ENCODE measurements at places on chromosomes 4 and X.

DNA sequence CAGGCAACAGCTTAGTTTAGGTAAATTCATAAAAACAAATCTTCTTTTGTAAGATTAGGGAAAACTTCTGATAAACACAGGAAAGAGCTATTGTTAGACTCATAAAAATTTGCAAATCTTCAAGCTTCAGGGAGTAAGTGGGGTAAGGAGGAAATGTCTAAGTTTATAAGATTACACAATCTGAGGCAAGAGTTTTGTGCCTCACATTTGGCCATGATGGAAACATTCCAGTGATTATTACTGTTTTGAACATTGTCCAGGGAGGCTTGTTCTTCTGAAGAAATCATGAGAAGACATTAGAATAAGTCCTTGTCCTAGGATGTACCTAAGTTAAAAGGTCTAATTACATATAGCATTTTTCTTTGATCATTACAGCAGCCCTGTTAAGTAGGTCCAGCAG, 72.8 kb downstream of the MAOB start:
- no peak for DNase-seq

GRCh38 chr4:168478868-168479267, 1.4 kb downstream of the DDX60L start:
- DNase-seq, result no peak

- DNase-seq, result peak; percentile 21
Observed at GRCh38 chr4:15653864-15654592, 1.1 kb downstream of the FBXL5 start.

DNA sequence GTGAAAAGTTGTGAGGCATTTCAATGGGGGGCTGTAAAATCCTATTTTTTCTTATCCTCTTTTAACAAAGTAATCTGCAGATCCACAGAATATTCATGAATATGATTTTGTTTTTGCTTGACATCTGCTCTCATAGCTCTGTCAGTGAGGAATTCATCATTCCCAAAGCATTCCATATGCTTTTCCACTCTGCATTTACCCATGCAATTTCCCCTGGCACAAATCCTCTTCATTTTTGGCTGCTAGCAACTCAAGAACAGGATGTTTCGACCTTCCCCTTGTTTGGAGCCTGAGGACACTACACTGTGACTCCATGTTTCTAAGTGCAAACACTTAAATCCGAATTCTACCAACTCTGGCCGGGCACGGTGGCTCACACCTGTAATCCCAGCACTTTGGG, 48.5 kb downstream of the KLHL15 start:
- DNase-seq, result no peak

GRCh38 chr4:174580597-174580996, 58.3 kb upstream of the HPGD start:
- no peak for DNase-seq

GRCh38 chrX:71000139-71000538, 68.0 kb downstream of the SNX12 start:
- no peak for DNase-seq

- DNase-seq, result peak; percentile 67
Observed at GRCh38 chr4:73021634-73022033, 47.9 kb downstream of the COX18 start.

DNA sequence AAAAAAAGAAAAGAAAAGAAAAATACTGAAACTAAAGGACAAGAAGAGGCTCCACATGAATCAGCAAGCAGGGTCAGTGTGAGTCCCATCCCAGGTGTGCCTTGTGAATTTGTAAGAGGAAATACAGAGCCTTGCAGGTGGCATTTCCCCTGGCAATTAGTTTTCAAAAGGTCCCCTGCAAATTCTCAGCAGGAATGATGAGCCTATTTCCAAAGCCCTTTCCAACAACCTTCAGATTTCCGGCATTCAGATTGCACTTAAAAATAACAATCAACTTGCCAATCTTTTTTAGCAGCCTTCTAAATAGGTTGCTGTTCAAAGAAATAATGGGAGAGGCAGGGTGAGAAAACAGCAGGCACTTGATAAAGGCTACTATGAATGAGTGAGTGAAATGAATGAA, 66.4 kb upstream of the OR13H1 start:
- DNase-seq, result no peak

GRCh38 chr4:15754323-15754722, 23.8 kb upstream of the CD38 start:
- DNase-seq, result no peak

- DNase-seq, result peak; percentile 87
Observed at GRCh38 chrX:13669246-13669737, 16.4 kb downstream of the TCEANC start.

GRCh38 chrX:105820247-105820646, 2.1 kb upstream of the NRK start:
- DNase-seq, result no peak

DNA sequence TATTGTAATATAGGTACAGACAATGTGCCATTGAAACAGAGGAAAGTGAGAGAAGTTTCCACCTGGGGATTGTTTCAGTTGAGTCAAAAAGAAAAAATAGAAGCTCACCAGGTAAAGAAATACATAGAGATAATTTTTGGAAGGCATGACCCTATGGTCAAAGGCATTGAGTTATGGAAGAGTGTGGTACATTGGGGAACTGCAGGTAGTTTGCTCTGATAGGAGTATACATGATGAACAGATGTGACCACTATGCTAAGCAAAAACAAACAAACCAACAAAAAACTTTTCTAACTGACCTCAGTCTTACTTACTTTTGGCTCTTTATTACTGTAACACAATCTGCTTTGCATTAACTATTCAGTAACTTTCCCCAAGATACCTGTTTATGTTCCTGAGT, 85.9 kb downstream of the UGT8 start:
- no peak for DNase-seq

DNA sequence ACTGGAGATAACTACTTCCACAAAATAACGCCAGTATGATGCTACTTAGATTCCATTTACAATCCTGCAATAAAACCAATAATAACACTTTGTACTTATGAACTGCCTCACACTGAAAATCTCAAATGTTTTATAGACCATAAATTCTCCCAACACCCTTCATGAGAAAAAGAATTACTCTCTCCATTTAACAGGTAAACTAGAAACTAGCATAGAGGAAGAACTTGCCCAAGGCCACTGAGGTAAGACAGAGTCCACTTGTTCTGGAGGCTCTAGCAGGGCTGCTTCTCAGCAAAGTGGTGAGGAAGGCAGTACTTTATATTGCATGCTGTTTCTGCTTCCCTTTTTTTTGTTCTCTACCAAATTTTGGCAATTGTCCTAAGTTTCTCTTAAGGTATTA, 11.5 kb upstream of the BMP3 start:
- DNase-seq, result no peak
